Amniotic stem cell (primary cell): ENCODE measurements at places on chromosomes 16 and 17.

DNA sequence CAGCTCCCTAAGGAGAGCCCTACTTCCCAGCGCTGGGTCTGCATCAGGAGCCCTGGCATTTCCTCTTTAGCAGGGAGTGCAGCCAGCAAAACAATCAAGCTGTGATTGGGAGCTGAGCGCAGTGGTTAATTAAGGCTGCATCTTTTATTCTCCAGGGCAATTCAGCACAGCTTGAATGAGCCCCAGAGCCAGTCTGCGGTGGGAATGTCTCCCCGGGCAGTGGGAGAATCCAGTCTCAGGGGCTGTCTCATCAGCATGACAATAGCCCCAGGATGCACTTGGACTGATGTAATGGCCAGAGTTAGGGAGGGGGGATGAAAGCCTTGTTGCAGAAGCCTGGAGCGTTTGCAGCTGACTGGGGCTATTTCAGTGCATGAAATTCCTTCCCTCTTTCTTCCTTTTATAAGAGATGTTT lies 292.6 kb upstream of the SOX9 start:
- DNase-seq, result no peak

DNA sequence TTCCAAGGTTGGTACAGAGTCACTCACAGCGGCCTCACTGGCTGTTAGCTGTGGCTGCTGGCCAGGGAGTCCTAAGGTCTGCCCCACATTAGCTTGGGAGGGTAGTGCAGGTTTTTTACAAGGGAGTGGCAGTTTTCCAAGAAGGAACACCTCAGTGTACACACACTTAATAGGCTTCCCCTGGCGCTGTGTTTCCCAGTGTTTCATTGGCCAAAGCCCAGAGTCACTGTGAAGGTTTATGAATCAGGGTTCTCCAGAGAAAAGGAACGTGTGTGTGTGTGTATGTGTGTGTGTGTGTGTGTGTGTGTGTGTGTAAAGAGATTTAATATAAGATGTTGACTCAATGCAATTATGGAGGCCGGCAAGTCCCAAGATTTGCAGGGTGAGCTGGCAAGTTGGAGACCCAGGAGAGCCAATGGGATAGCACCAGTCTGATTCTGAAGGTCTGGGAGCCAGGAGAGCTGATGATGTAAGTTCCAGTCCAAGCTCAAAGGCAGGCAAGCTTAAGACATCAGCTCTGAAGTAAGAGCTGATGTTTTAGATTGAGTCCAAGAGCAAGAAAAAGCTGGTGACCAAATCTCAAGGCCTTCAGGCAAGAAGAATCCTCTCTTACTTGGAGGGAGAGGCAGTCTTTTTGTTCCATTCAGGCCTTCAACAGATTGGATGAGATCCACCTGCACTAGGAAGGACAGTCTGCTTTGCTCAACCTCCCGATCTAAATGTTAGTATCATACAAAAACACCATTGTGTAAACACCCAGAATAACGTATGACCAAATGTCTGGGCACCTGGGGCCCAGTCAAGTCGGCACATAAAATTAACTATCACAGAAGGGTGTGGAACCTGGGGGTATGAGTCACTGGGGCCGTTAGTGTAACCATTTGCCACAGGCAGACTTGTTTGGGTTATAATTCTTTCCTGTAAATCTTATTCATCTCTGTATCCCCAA lies 206.8 kb downstream of the PRKCA start:
- no peak for DNase-seq

- no peak for DNase-seq
These were observed 147.2 kb upstream of the CACNG5 start for GRCh38 chr17:66687570-66688284.

DNA sequence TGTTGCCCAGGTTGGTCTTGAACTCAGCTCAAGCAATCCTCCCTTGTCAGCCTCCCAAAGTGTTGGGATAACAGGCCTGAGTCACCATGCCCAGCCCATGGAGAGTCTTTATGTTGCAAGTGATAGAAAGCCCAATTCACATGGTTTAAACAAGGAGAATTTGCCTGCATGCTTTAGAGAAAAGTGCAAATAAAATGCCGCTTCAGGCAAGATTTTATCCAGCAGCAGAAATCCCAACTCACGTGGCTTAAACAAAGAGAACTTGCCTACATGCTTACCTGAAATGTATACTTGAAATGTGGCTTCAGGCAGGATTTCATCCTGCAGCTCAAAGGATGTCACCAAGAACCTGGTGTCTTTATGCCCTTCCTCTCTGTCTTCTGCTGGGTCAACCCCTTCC lies 28.8 kb upstream of the XYLT2 start:
- DNase-seq, result no peak
